CD4-positive, alpha-beta memory T cell (primary cell): ENCODE measurements at places on chromosomes 2 and 18. TPM values are rescaled to one million over a fixed set of nuclear protein-coding genes. Genes with fewer than 3 reads are reported as not detected.

CCDC74B gene
- total RNA-seq, result 0.12 TPM

VWC2L gene
- not detected for total RNA-seq

TEX44 gene
- total RNA-seq, result not detected

MRO gene
- total RNA-seq, result not detected

ITGA4 gene
- 278 TPM for total RNA-seq

ASAP2 gene
- total RNA-seq, result not detected

CEBPZOS gene
- total RNA-seq, result 39.6 TPM

CLEC4F gene
- total RNA-seq, result not detected

CD302 gene
- total RNA-seq, result 0.81 TPM

DNA sequence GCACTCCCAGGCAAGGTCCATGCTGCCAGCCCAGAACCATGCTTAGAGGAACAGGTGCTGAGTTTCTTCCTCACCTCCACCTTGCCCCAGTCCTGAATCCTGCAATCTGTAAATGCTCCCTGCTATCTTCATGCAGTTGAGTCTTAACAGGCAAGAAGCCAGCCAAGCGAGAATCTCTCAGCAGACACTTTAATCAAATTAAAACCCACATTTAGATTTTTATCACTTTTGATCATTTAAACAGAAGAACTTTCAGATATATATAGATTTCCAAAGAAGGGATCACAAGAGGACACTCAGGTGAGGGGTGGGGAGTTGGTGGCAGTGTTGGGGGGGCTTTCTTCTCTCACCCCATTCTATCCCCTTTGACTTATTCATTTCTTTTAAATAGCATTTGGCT is 25.9 kb upstream of the LBH start:
- no peaks in the 10 kb centered on the region for H3K36me3 ChIP-seq
- H3K4me3 ChIP-seq, result no peak overlapping the region
- no peak for DNase-seq

DNA sequence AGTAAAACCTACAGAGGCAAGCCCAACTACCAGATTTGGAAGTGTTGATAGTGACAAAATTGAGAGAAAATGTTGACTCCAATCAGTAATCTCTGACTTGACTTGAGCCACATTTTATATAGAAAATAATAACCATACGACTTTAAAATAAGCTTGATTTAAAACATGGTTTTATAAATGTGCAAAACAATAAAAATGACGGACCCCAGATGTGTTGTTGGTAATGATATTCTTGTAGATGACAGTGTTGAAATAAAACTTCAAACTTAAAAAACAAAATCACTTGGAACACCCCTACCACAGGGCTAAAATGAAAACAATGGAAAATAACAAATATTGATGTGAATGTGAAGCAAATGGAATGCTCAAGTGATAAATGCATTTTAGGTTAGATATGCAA is 188.1 kb downstream of the SRBD1 start:
- no peaks in the 10 kb centered on the region for H3K4me1 ChIP-seq
- no peaks in the 10 kb centered on the region for H3K27me3 ChIP-seq
- peaks cover 12% of the 10 kb centered on the region for H3K36me3 ChIP-seq
- H3K4me3 ChIP-seq, result no peak overlapping the region
- no peak for DNase-seq
- H3K27ac ChIP-seq, result no peak overlapping the region

DNA sequence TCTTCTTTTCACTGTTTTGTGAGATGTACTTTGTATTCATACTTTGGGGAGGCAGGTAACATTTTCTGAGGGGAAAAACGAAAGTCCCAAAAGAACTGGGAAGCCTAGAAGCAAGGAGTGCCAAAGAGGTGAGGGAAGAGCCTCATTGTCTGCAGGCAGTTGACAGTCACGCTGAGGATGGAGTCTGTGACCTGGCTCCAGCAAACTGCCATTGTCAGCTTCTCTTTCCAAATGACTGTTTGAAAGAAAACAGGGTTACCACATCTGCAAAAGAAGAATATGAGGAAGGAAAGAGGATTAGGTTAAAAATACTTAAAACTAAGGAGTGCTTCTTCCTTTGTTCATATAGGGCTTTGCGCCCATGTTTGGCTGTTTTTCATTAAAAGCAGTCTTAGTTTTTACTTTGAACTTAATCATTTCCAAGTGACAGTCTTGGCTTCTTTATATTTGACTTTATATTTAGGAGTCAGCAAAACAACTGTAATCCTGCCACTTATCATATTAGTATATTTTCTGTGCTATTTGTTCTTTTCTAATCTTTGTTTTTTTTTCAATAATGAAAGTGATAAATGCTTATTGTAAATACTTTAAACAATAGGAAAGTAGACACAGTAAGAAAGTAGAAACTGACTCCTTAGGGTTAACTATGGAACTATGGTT is 35.0 kb downstream of the CERS6 start:
- DNase-seq, result no peak
- H3K27ac ChIP-seq, result no peak overlapping the region
- peaks cover 28% of the 10 kb centered on the region for H3K4me1 ChIP-seq
- no peaks in the 10 kb centered on the region for H3K27me3 ChIP-seq
- no peaks in the 10 kb centered on the region for H3K36me3 ChIP-seq

- H3K36me3 ChIP-seq, result peaks cover 7% of the 10 kb centered on the region
- no peak overlapping the region for H3K4me3 ChIP-seq
- H3K4me1 ChIP-seq, result no peaks in the 10 kb centered on the region
- H3K27ac ChIP-seq, result no peak overlapping the region
- no peak for DNase-seq
Observed at GRCh38 chr18:13641551-13642439, 84.6 kb downstream of the FAM210A start.

- no peaks in the 10 kb centered on the region for H3K36me3 ChIP-seq
- DNase-seq, result no peak
- H3K4me3 ChIP-seq, result no peak overlapping the region
Observed at GRCh38 chr2:118047380-118047826, 33.5 kb upstream of the CCDC93 start.

- H3K4me1 ChIP-seq, result no peaks in the 10 kb centered on the region
- H3K27me3 ChIP-seq, result no peaks in the 10 kb centered on the region
- H3K4me3 ChIP-seq, result no peak overlapping the region
- H3K36me3 ChIP-seq, result peaks cover 3% of the 10 kb centered on the region
Observed at GRCh38 chr2:237786936-237787335, 11.6 kb upstream of the RBM44 start.

DNA sequence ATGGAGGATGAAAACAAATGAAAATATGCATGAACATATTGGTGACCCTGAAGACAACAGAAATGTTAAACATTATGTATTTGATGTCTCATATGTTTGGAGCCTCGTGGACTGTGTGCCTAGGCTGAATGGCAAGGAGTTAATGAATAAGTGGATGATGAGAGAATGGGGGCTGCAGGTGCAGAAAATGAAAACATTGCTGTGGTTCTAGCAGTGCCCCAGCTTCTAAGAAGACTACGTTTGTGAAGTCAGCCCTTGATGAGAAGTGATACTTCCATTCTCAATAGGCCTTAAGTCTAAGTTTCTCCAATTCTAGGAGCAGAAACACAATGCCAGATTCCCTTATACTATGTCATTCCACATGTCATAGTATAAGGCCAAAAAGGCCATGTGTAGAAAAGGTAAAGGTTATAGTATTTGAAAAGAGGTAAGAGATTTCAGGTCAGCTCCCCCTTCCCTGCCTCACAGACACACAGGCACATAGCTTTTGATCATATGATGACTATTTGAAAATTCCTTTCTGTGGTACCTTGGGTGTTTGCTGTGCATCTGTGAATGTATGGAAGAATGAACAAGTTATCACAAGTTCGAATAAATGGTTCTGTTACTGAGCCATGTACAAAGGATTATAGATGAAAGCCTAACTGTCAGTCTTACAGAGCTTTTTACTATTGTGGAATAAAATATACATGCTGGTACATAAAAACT is 280.8 kb downstream of the SETBP1 start:
- no peak overlapping the region for H3K27ac ChIP-seq
- no peaks in the 10 kb centered on the region for H3K4me1 ChIP-seq
- H3K36me3 ChIP-seq, result no peaks in the 10 kb centered on the region
- H3K27me3 ChIP-seq, result no peaks in the 10 kb centered on the region

DNA sequence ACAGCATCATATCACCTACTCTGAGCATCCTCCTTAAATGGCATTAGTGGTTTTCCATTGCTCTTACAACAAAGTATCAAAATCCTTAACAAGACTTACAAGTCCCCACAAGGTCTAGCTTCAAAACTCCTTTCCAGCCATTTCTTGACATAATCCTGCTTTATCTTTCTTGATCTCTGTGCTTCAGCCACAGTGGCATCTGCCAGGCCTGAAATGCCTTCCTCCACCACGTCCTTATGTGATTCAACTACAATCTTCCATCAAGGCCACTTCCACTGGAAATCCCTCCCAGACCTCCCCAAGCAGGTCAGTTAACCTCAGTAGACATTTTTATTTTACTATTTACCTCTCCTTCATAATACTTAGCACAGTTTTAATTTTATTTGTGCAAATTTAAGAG is 83.8 kb upstream of the CCDC150 start:
- H3K4me3 ChIP-seq, result no peak overlapping the region
- no peak overlapping the region for H3K27ac ChIP-seq
- H3K4me1 ChIP-seq, result no peaks in the 10 kb centered on the region
- H3K27me3 ChIP-seq, result no peaks in the 10 kb centered on the region
- no peak for DNase-seq

GRCh38 chr2:7915302-7916091 is 766.4 kb upstream of the ID2 start:
- no peaks in the 10 kb centered on the region for H3K4me1 ChIP-seq
- no peak overlapping the region for H3K27ac ChIP-seq
- no peak for DNase-seq
- H3K4me3 ChIP-seq, result no peak overlapping the region
- no peaks in the 10 kb centered on the region for H3K36me3 ChIP-seq

DNA sequence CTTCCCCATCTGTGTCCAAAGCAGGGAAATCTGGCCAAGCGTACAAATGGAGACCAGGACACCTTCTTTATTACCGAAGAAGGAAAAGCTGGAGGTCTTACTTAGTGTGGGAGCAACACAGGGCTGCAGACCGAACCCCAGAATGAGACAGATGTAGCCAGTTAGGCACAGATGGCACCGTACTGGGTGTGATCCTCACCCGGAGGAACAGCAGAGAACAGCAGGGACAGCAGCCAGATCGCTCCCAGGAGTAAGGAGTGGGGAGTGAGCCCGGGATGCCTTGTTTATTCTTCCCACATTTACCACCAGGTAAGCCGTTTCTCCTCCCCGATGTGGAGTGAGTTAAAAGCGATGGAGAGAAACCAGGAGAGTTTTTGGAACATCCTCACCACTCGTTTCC is 150.7 kb upstream of the SPRED2 start:
- no peak overlapping the region for H3K4me3 ChIP-seq
- no peak for DNase-seq
- no peaks in the 10 kb centered on the region for H3K27me3 ChIP-seq
- H3K27ac ChIP-seq, result no peak overlapping the region
- H3K36me3 ChIP-seq, result no peaks in the 10 kb centered on the region
- no peaks in the 10 kb centered on the region for H3K4me1 ChIP-seq

GRCh38 chr2:16382451-16382850 is 283.2 kb downstream of the CYRIA start:
- no peak overlapping the region for H3K4me3 ChIP-seq
- no peaks in the 10 kb centered on the region for H3K27me3 ChIP-seq
- no peak for DNase-seq
- H3K27ac ChIP-seq, result no peak overlapping the region
- H3K4me1 ChIP-seq, result no peaks in the 10 kb centered on the region
- H3K36me3 ChIP-seq, result no peaks in the 10 kb centered on the region

- no peaks in the 10 kb centered on the region for H3K27me3 ChIP-seq
- H3K4me3 ChIP-seq, result no peak overlapping the region
- H3K36me3 ChIP-seq, result no peaks in the 10 kb centered on the region
- no peak for DNase-seq
- no peak overlapping the region for H3K27ac ChIP-seq
Observed at GRCh38 chr2:20197192-20197591, 27.7 kb downstream of the SDC1 start.

- H3K4me1 ChIP-seq, result no peaks in the 10 kb centered on the region
- no peak overlapping the region for H3K27ac ChIP-seq
- no peaks in the 10 kb centered on the region for H3K36me3 ChIP-seq
- DNase-seq, result no peak
- H3K4me3 ChIP-seq, result no peak overlapping the region
Observed at GRCh38 chr2:209614690-209615369, 156.8 kb upstream of the UNC80 start.
